Astrocyte (in vitro differentiated cells and primary cell): ENCODE measurements at places on chromosomes 7 and 10. TPM values are rescaled to one million over a fixed set of nuclear protein-coding genes. Genes with fewer than 3 reads are reported as not detected.

The OGDHL gene
- total RNA-seq, result 1.2 and 1.9 TPM in 2 replicates

The SFRP4 gene
- 0.19 and 0.39 TPM in 2 replicates for total RNA-seq

The RAPGEF5 gene
- total RNA-seq, result 0.29 and 1.0 TPM in 2 replicates

The PTTG1IP2 gene
- not detected in 2 replicates for total RNA-seq

The ZNF316 gene
- 20.5 and 22.8 TPM in 2 replicates for total RNA-seq

The DENND10 gene
- 39.9 and 41.8 TPM in 2 replicates for total RNA-seq

The MRLN gene
- not detected in 2 replicates for total RNA-seq

The HOXA11 gene
- not detected in 2 replicates for total RNA-seq

The HDAC9 gene
- total RNA-seq, result 20.2 and 27.6 TPM in 2 replicates

The HKDC1 gene
- 4.2 and 4.3 TPM in 2 replicates for total RNA-seq

The EN2 gene
- not detected in 2 replicates for total RNA-seq

The KLLN gene
- total RNA-seq, result 1.4 and 1.5 TPM in 2 replicates

The SYNPO2L gene
- total RNA-seq, result 1.0 and 1.2 TPM in 2 replicates

The MKLN1 gene
- 48.0 and 50.3 TPM in 2 replicates for total RNA-seq

The GALNT17 gene
- 5.7 and 7.8 TPM in 2 replicates for total RNA-seq

The PON1 gene
- 0.99 and 1.00 TPM in 2 replicates for total RNA-seq

The SMO gene
- total RNA-seq, result 20.0 and 22.6 TPM in 2 replicates

The AMZ1 gene
- total RNA-seq, result 3.4 and 5.7 TPM in 2 replicates

The SDK1 gene
- 1.6 and 4.2 TPM in 2 replicates for total RNA-seq

The TEX36 gene
- not detected in 2 replicates for total RNA-seq

The WDFY4 gene
- total RNA-seq, result 0.02 and 0.25 TPM in 2 replicates

The ZNF735 gene
- not detected in 2 replicates for total RNA-seq

The LRMDA gene
- 2.2 and 2.7 TPM in 2 replicates for total RNA-seq

The OPN4 gene
- not detected in 2 replicates for total RNA-seq

The CTTNBP2 gene
- 3.5 and 4.9 TPM in 2 replicates for total RNA-seq

The MSANTD7 gene
- total RNA-seq, result 15.1 and 16.0 TPM in 2 replicates

The CYP3A5 gene
- total RNA-seq, result 0.07 TPM in 1 of 2 replicates, not detected in the other

The CALHM3 gene
- total RNA-seq, result not detected in 2 replicates

The AZGP1 gene
- not detected in 2 replicates for total RNA-seq

The MINDY4 gene
- 3.8 and 4.1 TPM in 2 replicates for total RNA-seq

The SNX10 gene
- total RNA-seq, result 5.4 and 6.3 TPM in 2 replicates

The OPN1SW gene
- total RNA-seq, result not detected in 2 replicates

The ELMO1 gene
- 17.8 and 20.4 TPM in 2 replicates for total RNA-seq

The MOGAT3 gene
- total RNA-seq, result not detected in 2 replicates

The AKR1C4 gene
- not detected in 2 replicates for total RNA-seq

The ZNF438 gene
- 2.2 and 2.4 TPM in 2 replicates for total RNA-seq

The ADCY1 gene
- 1.2 and 1.6 TPM in 2 replicates for total RNA-seq

The CXCL12 gene
- total RNA-seq, result 23.7 and 48.2 TPM in 2 replicates

The SPDYE6 gene
- total RNA-seq, result not detected in 2 replicates

The NYAP1 gene
- total RNA-seq, result 2.5 and 2.6 TPM in 2 replicates

The SPDYE16 gene
- not detected in 2 replicates for total RNA-seq

The CEP55 gene
- total RNA-seq, result 2.0 and 3.7 TPM in 2 replicates

The CYP26C1 gene
- total RNA-seq, result not detected in 2 replicates

The OR2A1 gene
- not detected in 2 replicates for total RNA-seq

The RBP3 gene
- total RNA-seq, result not detected in 2 replicates

The JCAD gene
- total RNA-seq, result 27.3 and 29.0 TPM in 2 replicates

The ZNF467 gene
- 16.5 and 16.6 TPM in 2 replicates for total RNA-seq

The NUTM2E gene
- total RNA-seq, result 0.50 TPM in 1 of 2 replicates, not detected in the other

The CALCR gene
- total RNA-seq, result 5.4 and 5.7 TPM in 2 replicates

The ZNF25 gene
- 4.8 and 5.3 TPM in 2 replicates for total RNA-seq

The UNCX gene
- total RNA-seq, result not detected in 2 replicates
